CD4-positive, alpha-beta T cell treated with Interleukin-15 for 1 hour (primary cell): ENCODE measurements at places on chromosomes 2 and 18.

DNA sequence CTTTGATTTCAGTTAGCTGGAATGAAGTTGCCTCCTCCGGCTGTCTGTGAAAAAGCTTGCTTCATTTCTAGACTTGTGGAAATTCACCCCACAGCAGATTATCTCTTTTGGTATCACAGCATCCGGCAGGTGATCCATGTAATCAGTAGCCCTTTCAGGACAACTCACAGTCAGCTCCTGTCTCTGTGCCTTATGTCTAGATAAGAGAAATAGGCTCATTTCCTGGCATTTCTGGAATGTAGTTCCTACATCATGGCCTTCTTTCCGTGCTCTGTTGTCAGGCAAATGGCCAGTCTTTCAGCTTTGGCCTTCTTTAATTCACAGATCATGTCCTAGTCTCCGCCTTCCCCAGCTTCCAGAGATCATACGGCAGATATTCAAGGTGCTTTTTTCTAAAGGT is 455.4 kb downstream of the NUP35 start:
- DNase-seq = no peak

- DNase-seq = no peak
These were observed 85.5 kb downstream of the NFATC1 start for GRCh38 chr18:79481046-79481790.

- no peak for DNase-seq
These were observed 3.6 kb downstream of the LGALSL start for GRCh38 chr2:64457524-64457923.

- DNase-seq = no peak
These were observed 72.5 kb downstream of the DGKD start for GRCh38 chr2:233426619-233427342.

- no peak for DNase-seq
These were observed 634.5 kb downstream of the ZEB2 start for GRCh38 chr2:143885461-143885860.

GRCh38 chr2:105287692-105288091 is 41.8 kb downstream of the TGFBRAP1 start:
- no peak for DNase-seq
